CD4-positive, alpha-beta T cell treated with Interleukin-15 for 1 hour (primary cell): ENCODE measurements at places on chromosomes 5 and 9.

DNA sequence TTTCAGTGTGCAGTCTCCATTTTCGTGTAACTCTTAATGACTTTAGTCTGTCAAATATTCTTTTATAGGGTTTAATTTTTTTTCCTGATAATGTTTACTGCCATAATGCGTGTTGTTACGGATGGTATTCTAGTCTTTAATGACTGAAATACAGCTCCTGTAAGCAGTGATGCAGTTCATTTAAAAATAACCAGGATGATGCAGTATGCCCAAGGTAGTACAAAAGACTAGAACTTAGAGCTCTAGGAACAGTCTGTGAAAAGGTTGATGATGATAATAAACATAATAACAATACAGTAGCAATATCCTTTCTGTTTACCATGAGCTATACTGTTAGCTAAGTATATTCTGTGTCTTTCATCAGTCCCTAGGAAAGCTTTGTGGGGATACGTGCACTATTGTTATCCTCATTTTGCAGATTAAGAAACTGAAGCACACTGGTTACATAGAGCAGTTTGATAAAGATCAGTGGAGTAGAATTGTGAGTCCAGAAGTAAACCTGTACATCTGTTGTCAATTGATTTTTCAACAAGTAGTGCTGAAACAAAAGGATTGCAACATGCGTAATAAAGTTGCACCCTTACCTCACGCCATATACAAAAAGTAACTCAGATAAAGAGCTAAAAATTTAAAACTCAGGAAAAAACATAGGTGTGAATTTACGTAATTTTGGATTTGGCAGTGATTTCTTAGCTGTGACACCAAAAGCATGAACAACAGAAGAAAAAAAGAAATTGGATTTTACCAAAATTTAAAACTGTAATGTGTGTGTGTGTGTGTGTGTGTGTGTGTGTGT lies 64.5 kb downstream of the MTREX start:
- DNase-seq = no peak

DNA sequence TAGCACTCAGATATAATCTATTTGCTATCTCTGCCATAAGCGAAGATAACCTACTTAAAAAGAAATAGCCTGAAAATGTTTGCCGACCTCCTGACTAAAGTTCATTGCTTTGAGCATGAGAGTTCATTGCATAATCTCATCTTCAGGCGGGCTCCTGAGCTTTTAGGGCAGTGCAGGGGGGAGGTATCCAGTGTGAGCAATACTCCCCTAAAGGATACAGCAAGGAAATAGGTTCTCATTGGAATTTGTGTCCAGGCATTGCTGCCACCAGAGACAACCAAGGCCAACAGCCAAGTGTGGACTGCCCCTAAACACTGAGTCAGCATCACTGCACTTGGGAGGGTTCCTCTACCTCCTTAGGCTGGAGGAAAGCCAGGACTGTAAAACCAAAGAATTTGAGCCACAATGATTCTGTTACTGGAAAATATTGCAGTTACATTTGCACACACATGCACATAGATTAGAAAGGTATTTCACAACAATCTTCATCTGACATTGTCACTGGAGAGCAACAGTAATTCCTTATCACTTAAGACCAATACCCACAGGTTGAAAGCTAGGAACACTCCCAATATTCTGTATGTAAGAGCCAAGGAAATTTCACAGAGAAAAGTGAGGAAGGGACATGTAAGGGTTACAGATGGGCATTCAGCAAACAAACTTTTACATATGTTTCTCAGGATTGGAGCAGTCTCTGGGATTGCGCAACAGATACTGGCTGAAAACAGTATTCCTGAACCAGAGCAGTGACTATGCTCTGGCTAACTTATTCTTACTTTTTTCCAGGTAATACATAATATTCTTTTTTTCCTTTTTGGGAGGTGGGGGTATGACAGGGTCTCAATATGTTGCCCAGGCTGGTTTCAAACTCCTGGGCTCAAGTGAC lies 98.6 kb upstream of the TLE1 start:
- DNase-seq = no peak

- DNase-seq = no peak
Observed at GRCh38 chr5:171578049-171578828, 158.8 kb downstream of the FGF18 start.

DNA sequence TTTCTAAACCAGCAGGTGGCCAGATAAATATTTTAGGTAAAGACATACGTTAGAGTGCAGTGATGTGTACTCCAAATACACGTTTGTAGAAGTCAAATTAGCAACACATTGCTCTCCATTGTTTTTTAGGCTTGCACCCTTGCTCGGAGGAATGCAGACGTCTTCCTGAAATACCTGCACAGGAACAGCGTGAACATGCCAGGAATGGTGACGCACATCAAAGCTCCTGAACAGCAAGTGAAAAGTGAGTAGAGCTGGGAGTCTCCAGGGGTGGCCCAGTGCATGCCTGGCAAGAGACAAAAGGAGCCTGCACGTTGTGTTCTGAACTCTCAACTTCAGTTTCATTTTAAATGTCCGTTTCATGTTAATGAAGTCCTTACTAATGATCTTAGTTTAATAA lies 207.5 kb upstream of the OTULINL start:
- no peak for DNase-seq

DNA sequence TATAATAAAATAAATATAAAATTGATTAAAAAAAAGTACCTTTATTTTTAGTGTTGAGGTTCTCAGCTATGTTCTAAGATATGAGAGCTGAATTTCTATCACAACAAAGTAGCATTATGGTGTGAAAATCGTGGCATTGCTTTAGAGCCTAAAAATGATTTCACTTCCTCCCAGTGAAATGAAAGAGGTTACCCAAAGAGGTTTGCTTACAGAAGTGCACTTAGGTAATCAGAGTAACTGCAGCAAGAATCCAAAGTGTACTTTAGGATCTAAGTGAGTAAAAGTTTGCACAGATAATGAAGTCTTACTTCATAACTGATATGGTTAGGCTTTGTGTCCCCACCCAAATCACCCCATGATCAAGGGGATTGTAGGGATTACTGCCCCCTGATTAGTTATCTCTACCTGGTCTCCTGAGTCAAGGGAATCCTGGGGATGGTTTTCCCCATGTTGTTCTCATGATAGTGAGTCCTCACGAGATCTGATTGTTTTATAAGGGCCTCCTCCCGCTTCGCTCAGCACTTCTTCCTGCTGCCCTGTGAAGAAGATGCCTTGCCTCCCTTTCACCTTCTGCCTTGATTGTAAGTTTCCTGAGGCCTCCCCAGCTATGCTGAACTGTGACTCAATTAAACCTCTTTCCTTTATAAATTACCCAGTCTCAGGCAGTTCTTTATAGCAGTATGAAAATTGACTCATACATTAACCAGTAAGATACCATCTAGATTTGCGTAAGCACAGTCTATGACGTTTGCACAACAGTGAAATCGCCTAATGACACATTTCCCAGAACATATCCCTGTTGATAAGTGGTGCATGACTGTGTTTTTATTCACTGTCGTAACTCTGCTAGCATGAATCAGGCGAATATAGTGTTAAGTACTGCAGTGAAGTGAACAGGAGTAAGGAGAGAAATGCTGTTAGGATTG lies 40.3 kb upstream of the LRRC70 start:
- no peak for DNase-seq

- no peak for DNase-seq
Observed at GRCh38 chr5:83577036-83577636, 105.6 kb downstream of the VCAN start.
